ENCODE measurements at places on chromosomes 5 and 9. TPM values are rescaled to one million over a fixed set of nuclear protein-coding genes. Genes with fewer than 3 reads are reported as not detected.

DNA sequence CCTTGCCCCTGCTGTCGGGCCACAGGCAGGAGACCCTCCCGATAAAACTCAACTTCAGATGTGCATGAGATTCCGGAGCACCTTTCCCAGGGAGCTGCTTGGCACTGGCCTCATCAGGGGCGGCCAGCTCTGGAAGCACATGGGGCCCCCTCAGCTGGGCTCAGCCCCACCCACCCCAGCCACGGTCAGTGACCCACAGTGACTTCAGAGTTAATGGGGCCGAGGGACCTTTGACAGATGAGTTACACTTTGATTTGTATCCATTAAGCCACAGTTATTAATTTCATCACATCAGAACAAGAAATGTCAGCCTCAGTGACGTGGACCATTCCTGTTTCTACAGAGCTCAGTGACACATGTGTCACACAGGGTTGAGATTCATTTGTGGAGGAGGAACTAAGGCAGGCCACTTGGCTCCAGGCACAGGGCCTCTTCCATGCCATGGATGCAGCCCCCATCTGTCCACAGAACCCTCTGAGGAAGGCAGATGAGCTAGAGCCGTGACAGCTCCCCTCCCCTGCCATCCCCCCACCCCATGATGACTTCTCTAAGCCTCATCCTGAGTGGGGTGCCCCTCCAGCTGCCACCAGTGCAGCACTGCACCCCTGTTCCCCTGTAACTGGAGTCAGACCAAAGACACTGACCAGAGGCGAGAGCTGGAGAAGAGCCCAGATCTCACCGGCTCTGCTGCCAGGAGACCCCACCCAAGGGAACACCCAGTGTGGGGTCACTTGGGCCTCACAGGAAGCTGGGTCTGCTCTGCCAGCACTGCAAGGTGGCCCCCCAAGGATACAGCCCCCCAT is 69.4 kb upstream of the ADAMTS2 start:
- peaks cover 4% of the 10 kb centered on the region for H3K27me3 ChIP-seq

GRCh38 chr9:137341227-137341626 is 39.2 kb upstream of the NRARP start:
- no peak overlapping the region for H3K27ac ChIP-seq
- H3K27me3 ChIP-seq, result no peaks in the 10 kb centered on the region
- peaks cover 19% of the 10 kb centered on the region for H3K4me1 ChIP-seq
- peaks cover 15% of the 10 kb centered on the region for H3K36me3 ChIP-seq

GRCh38 chr5:148443241-148443640 is 59.5 kb downstream of the FBXO38 start:
- H3K36me3 ChIP-seq, result peaks cover 16% of the 10 kb centered on the region
- peaks cover 2% of the 10 kb centered on the region for H3K4me1 ChIP-seq

DNA sequence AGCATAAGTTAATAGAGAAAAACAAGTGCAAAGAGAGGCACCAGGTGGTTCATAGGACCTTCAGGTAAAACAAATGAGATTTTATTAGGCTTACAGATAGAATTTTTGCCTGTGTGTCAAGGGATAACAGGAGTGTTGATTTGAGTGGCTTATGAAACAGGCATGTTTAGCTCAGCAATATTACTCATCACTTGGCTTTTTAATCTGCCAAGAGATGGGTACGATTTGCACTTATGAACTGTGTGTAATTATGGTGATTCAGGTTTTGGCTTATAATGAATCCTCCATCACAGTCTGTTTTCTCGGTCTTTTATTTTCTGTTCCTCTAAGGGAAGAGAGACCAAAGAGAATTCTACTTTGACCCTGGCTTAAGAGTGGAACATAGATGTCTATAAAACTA is 199.3 kb downstream of the DMRTA1 start:
- H3K27ac ChIP-seq, result no peak overlapping the region
- H3K4me1 ChIP-seq, result peaks cover 7% of the 10 kb centered on the region
- DNase-seq, result no peak
- H3K27me3 ChIP-seq, result no peaks in the 10 kb centered on the region
- H3K36me3 ChIP-seq, result no peaks in the 10 kb centered on the region

DNA sequence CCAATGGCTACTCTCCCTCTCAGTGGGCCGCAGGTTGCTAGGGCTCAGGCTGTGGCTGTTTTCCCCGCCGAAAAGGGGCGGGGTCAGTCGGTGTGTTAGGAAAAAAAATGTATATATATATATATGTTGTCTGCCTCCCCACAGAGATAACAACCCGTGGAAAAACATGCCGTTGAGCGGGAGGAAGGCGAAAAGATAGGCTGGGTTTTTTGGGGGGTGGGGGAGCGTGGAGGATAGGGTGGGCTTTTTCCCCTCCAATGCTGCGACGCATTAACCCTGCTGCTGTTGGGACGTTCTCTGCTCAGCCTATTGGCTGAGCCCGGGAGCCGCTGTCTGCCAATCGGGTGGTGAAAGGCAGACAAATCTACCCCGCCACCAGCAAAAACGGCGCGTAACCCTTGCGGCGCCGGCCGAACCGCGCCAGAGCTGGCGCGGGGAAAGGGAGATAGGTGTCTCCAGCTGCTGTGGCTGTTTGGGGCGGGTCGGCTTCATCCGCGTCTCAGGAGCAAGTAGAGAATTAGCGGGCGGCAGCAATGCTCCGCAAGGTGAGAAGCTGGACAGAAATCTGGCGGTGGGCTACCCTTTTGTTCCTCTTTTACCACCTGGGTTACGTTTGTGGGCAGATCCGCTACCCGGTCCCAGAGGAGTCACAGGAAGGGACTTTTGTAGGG is at the start of gene PCDHGC4:
Gene PCDHGC4 (plus strand): TSS at position 390 of the 671 bp plus-strand sequence. CDS start 144 bp downstream, at position 534.
- peaks cover 4% of the 10 kb centered on the region for H3K36me3 ChIP-seq
- peak within 1 kb of the TSS; percentile 50 for H3K4me3 ChIP-seq
- no peaks in the 10 kb centered on the region for H3K27me3 ChIP-seq

GRCh38 chr9:37938121-37938891 is 34.4 kb upstream of the SLC25A51 start:
- H3K4me3 ChIP-seq, result no peak overlapping the region
- no peak for DNase-seq
- peaks cover 43% of the 10 kb centered on the region for H3K4me1 ChIP-seq
- peaks cover 2% of the 10 kb centered on the region for H3K36me3 ChIP-seq

DNA sequence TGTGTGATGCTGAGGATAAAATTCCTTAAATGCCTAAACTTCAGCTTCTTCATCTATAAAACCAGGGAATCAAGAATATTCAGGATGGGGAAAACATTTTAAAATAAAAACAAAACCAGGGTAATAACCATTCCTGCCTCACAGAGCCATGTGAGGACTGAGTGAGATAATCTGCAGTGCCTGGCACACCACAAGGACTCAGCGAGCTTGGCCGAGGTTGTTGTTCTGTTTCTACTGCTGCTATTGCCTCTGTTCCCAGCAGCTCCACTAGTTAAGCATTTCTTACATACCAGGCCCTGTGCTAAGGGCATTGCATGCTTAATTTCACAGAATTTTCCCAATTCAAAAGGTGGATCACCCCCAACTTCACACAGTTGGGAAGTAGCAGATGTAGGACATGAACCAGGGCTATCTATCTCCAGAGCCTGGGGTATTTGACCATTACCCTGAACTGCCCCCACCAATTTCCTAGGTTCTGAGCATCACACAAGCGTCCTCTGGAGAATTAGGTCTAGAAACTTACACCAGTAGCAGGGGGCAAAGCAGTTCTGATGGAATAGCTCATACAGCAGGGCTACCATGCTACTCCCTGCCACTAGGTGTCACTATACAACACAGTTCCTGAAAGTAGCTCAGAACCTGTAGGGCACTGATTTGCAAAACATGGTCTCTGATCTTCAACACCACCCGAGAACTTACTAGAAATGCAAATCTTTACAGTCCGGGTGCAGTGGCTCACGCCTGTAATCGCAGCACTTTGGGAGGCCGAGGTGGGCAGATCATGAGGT is 74.3 kb downstream of the LRSAM1 start:
- no peak for DNase-seq
- peak overlapping the region; percentile 86 for H3K27ac ChIP-seq
- no peak overlapping the region for H3K4me3 ChIP-seq
- peaks cover 79% of the 10 kb centered on the region for H3K4me1 ChIP-seq

GRCh38 chr9:68999393-69000105 is 14.4 kb downstream of the PRKACG start:
- no peak overlapping the region for H3K27ac ChIP-seq
- H3K36me3 ChIP-seq, result no peaks in the 10 kb centered on the region
- no peak overlapping the region for H3K4me3 ChIP-seq
- H3K4me1 ChIP-seq, result peaks cover under 1% of the 10 kb centered on the region

DNA sequence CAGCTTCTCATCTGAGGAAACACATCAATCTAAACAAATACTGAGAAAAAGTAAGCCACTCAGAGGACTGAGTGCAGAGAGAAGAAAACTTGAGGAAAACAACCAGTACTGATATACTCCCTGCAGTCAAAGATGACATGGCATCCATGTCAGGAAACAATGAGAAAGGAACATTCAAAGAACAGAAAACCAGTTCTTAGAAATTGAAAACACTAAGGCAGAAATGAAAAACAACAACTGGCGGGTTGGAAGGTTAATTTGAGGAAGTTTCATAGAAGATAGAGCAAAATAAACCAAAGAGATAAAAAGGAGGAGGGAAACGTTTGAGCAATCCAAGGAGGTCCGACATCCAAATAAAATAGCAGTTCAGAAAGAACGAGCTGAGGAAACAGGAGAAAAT is 475.2 kb downstream of the HINT1 start:
- no peak overlapping the region for H3K27ac ChIP-seq
- no peak for DNase-seq
- peaks cover 10% of the 10 kb centered on the region for H3K4me1 ChIP-seq
- no peaks in the 10 kb centered on the region for H3K27me3 ChIP-seq
- no peak overlapping the region for H3K4me3 ChIP-seq

DNA sequence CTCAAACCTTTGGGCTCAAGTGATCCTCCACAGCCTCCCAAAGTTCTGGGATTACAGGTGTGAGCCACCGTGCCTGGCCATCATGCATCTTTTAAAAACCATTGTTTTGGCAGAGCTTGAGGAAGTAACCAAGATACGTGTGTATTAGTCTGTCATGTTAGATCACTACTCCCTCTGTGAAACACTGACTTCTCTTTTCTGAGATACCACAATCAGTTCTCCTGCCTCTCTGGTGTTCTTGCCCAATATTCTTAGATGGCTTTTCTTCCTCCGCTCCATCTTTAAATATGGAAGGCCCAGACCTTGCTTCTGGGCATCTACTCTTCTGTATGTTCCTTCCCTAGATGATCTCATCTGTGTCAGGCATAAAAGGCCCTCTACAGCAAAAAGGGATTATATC is 14.2 kb upstream of the CCNB1 start:
- H3K36me3 ChIP-seq, result peaks cover 1% of the 10 kb centered on the region
- no peak for DNase-seq
- no peak overlapping the region for H3K27ac ChIP-seq
- H3K4me1 ChIP-seq, result no peaks in the 10 kb centered on the region
- H3K27me3 ChIP-seq, result no peaks in the 10 kb centered on the region

- H3K27ac ChIP-seq, result no peak overlapping the region
- H3K36me3 ChIP-seq, result peaks cover 3% of the 10 kb centered on the region
- no peak overlapping the region for H3K4me3 ChIP-seq
- H3K27me3 ChIP-seq, result no peaks in the 10 kb centered on the region
- peaks cover 7% of the 10 kb centered on the region for H3K4me1 ChIP-seq
Observed at GRCh38 chr9:115604831-115605483, 487.0 kb upstream of the TNC start.

- H3K27ac ChIP-seq, result no peak overlapping the region
- DNase-seq, result no peak
- H3K27me3 ChIP-seq, result peaks cover 9% of the 10 kb centered on the region
Observed at GRCh38 chr5:8184455-8185063, 315.6 kb downstream of the MTRR start.

GRCh38 chr5:89280103-89281037 is 397.4 kb upstream of the MEF2C start:
- no peak for DNase-seq
- peaks cover 40% of the 10 kb centered on the region for H3K4me1 ChIP-seq
- H3K27me3 ChIP-seq, result no peaks in the 10 kb centered on the region
- H3K27ac ChIP-seq, result no peak overlapping the region
- no peak overlapping the region for H3K4me3 ChIP-seq
- H3K36me3 ChIP-seq, result no peaks in the 10 kb centered on the region

- H3K4me1 ChIP-seq, result peaks cover 34% of the 10 kb centered on the region
- H3K4me3 ChIP-seq, result no peak overlapping the region
- no peaks in the 10 kb centered on the region for H3K36me3 ChIP-seq
- H3K27me3 ChIP-seq, result no peaks in the 10 kb centered on the region
Observed at GRCh38 chr5:107813559-107813958, 142.8 kb upstream of the EFNA5 start.

GRCh38 chr9:82726424-82727276 is 336.3 kb downstream of the RASEF start:
- H3K27me3 ChIP-seq, result peaks cover 7% of the 10 kb centered on the region
- H3K36me3 ChIP-seq, result no peaks in the 10 kb centered on the region
- H3K4me1 ChIP-seq, result no peaks in the 10 kb centered on the region

- H3K27me3 ChIP-seq, result peaks cover 3% of the 10 kb centered on the region
- DNase-seq, result no peak
- no peak overlapping the region for H3K27ac ChIP-seq
- no peak overlapping the region for H3K4me3 ChIP-seq
- peaks cover 27% of the 10 kb centered on the region for H3K4me1 ChIP-seq
- no peaks in the 10 kb centered on the region for H3K36me3 ChIP-seq
Observed at GRCh38 chr5:137200906-137201700, 298.0 kb downstream of the SPOCK1 start.

- no peak overlapping the region for H3K4me3 ChIP-seq
- no peak overlapping the region for H3K27ac ChIP-seq
- DNase-seq, result no peak
- no peaks in the 10 kb centered on the region for H3K4me1 ChIP-seq
- H3K36me3 ChIP-seq, result no peaks in the 10 kb centered on the region
Observed at GRCh38 chr5:147803926-147804325, 21.4 kb upstream of the JAKMIP2 start.

GRCh38 chr9:69444021-69444420 is 119.0 kb downstream of the ENTREP1 start:
- H3K36me3 ChIP-seq, result peaks cover 14% of the 10 kb centered on the region
- no peak overlapping the region for H3K4me3 ChIP-seq
- no peaks in the 10 kb centered on the region for H3K27me3 ChIP-seq
- peaks cover 27% of the 10 kb centered on the region for H3K4me1 ChIP-seq
- no peak overlapping the region for H3K27ac ChIP-seq

The SCGB3A2 gene
- total RNA-seq, result not detected

The PCDHA5 gene
- total RNA-seq, result 0.32 TPM

The FOXD4 gene
- total RNA-seq, result 0.44 TPM

The SLC6A19 gene
- total RNA-seq, result not detected

The PCDHA13 gene
- total RNA-seq, result 1.1 TPM

The NDFIP1 gene
- total RNA-seq, result 64.2 TPM

The SLC1A1 gene
- 7.1 TPM for total RNA-seq

The PLAC8L1 gene
- 0.97 TPM for total RNA-seq

The PPP1R26 gene
- 19.5 TPM for total RNA-seq

The RAB3C gene
- not detected for total RNA-seq

The GNA14 gene
- total RNA-seq, result not detected

Measured in chondrocyte (in vitro differentiated cells).